ENCODE measurements at places on chromosomes 5 and 9.

DNA sequence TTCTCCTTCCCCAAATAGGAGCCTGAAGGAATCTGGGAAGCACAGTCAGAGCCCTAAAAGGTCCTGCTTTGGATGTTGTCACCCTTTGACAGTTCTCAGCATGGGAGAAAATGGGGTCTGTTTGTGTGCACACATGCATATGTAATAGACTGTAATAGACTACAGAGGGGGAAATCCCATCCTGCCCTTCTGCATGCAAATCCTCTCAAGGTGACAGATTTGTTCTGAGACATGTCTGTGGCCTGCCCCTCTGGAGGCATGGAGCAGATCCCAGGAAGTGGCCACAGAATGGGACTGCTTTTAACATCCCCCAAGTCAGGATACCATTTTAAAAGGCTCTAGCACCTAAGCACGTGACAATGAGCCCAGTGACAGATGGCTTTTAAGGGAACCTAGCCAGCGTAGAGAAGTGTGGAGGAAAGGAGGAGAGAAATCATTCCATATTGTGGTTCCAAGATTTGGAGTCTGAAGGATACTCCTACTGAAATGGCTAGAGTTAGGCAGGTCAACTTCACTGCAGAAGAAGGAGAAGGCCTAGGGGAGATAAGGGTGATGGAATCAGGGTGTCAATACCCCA is 483.5 kb downstream of the SPOCK1 start:
- no peak for DNase-seq

DNA sequence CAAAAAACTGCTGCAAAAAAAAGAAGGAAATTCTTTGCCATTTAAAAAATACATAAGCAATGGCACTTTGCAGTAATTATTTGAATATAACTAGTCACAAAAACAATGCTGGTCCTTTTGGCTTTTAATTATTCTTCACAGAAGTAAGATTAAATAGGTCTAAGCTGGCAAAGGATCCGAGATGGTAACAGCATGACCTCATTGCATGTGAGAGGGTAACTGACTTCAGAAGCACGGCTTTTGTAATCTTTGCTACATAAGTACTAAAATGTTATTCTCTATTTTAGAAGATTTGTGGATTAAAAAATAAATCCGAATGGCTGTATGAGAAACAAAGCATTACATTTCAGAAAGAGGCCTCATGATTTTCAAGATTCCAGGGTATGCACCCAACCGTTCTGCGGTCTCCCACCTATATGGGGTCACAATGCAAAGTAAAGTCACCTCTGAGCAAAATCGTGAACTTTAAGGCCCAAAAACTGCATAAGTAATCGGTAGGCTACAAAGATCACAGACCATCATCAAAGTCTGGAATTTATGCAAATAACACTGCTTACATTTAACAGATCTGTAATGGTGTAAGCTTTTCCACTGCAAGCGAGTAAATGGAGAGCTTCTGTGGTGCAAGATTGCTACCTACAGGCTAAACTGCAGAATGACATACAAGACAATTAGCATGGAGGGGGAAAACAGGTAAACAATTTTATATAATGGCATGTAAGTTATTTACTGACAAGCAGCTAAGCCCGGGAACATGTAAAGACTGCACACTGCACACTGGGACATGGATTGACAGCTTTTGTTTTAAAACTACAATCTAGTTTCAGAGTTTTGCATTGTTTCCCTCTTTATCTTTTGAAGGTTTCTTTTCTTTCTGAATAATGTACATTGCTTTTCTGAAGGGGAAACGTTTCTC is 231.6 kb downstream of the SLF1 start:
- DNase-seq: no peak

DNA sequence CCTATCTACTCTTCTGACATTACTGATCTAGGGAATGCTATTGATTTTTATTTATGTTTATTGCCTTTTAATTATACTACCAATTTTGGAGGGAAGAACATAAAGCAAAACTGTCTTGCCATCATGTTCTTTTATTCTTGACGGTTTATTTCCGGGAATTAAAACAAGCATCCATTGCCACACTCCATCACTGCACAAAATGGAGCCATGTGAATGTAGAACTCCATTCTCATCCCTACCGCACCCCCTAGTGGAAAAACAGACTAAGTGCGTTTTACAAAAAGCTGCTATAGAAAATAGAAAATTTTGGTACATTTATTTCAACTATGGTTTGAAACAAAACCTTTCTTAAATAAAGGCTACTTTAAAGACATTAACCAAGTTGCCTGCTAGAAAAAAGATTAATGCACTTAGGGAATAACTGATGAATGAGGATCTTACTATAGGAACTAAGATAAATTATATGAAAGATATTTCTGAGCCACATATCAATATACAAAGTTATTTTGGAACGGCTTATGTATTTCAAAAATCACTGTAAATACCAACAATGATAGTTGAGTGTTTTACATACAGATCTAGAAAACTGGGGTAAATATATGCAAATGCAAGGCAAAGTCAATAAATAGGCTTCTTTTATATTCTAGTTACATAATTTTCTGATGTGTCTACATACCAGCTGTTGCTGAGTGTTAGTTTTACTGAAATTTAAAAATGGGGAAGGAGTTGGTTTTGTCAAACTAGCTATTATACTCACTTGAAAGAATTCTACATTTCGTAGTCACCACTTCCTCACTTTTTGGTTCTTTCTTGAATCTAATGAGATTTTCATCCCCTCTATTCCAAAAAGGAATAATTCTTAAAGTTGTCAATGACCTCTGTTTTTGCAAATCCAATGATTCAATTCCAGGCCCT is 26.5 kb downstream of the OXCT1 start:
- peak; percentile 9 for DNase-seq

DNA sequence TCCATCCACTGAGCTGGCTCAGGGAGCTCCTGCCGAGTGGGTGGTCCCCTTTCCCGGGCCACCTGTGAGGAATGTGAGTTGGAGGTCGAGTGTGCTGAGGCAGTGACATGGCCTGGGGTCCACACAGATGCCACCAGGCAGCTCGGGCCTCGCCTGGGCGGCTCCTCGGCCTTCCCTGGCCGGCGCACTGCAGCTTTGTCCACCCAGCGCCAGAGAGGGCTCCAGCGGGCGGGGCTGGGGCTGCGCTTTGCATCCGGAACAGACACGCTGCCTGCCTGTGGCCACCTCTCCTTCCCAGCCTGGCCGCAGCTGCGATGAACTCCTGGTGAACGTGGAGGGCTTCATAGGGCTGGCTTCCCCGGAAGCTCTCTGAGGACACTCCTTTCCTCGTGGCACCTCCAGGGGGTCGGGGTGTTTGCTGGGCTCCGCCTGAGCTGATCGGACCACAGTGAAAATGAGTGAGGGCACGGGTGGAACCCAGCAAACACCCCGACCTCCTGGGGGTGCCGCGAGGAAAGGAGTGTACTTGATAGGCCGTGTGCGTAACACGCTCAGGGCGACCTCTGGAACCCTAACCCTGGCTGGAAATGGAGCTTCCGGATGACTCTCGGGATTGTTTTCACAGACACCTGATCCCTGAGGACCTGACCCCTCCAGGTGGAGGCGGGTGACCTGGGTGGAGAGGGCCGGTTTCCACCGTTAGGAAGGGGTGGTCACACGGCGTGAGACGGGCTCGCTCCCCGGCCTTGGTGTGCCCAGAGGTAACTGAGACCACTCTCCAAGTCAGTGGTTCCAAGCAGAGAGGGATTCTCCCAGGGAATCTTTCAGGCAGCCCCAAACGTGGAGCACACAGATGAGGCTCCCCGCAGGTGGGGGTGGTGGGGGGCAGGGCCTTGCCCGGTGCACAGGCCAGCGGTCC is 31.8 kb upstream of the RXRA start:
- no peak for DNase-seq

DNA sequence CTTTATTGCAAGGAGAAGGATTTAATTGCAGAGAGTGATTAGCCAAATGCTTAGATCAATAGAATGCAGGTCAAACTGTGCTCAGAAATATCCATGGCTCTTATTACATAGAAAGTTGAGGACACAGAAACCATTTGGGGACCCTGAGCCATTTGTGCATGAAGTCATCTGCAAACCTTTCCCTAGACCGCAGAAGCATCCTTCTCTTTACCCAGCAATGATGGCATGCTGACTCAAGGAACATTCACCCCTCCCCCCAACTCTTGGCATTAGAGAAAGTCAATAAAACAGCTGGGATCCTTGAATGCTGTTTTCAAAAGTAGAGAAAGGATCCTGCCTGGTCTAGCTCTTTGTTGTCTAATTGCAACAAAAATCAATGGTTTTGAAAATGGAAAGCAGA is 73.5 kb downstream of the PPP2R2B start:
- DNase-seq: no peak

GRCh38 chr9:69582018-69582417 is 90.2 kb downstream of the APBA1 start:
- DNase-seq: no peak

- DNase-seq: no peak
Measured at GRCh38 chr5:83145241-83145640, 67.9 kb downstream of the XRCC4 start.
